T-helper 2 cell treated with Interferon-gamma antibody and Interleukin-4, amounts not matched to agents 5 μg/mL and 100 μg/mL, for 36 hours (primary cell): ENCODE measurements at places on chromosomes 4 and X.

DNA sequence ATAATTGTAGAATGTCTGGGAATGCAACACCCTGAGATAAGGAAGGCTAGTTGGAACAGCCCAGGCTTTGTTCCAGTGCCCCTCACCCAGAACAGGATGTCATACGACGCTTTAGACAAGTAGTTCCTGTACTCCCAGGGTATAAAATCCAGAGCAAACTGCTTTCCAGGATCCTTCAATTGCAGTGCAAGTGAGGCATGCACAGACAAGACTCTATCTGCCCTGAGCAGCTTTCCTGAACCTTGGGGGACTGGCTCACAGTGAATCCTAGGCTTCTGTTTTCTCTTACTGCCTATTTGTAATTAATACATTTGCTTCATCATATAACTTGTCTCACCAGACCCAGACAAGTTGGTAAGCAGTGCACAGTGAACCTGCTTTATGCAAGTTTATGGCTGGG is 48.4 kb upstream of the IL9R start:
- no peak for DNase-seq

DNA sequence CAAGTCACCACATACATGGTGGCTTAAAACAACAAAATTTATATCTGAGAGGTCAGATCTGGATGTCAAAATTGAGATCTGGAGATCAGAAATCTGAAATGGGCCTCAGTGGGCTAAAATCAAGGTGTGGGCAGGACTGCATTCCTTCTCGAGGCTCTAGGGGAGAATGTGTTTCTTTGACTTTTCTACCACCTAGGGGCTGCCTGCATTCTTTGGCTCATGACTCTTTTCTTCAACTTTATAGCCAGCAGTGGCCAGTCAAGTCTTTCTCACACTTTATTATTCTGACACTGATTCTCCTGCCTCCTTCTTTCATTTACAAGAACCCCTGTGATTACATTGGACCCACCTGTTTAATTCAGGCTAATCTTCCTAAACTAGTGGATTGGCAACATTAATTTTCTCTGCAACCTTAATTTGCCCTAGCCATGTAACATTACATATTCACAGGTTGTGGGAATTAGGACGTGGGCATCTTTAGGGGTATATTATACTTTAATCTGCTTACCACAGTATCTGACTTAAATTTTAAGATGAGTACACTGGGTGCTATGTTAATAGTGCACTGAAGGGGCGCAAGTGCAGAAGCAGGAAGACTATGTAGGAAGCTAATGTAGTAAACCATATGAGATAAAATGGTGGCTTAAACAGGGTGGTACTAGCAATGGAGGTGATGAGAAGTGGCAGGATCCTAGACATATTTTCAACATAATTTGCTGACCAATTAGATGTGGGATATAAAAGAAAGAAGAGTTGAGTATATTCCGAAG is 188.0 kb downstream of the SLC4A4 start:
- DNase-seq = no peak

DNA sequence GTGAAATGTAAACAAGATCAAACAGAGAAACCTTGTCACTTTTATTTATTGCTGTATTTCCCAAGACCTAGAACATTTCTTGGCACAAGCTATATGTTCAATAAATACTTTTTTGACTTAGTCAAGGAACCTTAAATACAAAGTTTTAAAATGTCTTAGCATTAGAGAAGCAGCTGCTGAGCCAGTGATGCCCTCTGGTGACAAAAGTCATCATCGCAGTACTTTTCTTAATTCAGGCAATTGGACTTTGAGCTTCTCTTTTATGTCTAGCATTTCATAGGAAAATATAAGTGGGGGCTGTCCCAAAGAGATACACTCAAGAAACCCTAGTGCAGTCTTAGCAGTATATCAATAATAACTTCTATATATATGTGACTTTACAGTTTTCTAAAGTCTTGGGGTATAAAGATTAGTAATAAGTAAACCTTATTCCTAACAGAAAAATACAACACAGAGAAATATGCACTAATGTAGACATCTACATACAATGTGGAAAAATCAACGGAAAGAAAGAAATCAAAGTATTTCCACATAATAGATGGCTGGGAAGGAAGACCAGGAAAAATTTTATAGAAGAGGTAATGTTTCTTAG is 118.4 kb downstream of the DTHD1 start:
- DNase-seq = peak; percentile 25

GRCh38 chr4:140305053-140305452 is 68.4 kb upstream of the SCOC start:
- DNase-seq = no peak

GRCh38 chr4:112357897-112358296 is 60.7 kb downstream of the ALPK1 start:
- DNase-seq = no peak

DNA sequence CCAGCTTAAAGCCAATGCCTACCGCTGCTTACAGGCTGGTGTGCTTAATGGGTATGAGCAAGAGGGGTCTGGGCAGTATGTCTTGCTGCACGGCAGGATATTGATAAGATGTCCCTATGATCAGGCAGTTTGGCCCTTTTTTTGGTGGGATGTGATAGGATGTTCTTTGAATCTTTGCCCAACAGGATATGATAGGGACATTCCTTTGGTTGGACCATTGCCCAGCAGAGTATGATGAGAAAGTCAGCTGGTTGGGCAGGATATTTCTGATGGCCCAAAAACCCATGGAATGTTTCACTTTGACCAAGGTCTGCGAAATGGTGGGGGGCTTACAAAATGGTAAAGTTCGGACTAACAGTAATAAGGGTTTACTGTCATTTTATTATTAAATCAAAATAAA is 1060.6 kb downstream of the STIM2 start:
- no peak for DNase-seq

GRCh38 chr4:38129460-38130227 is 169.4 kb downstream of the PTTG2 start:
- no peak for DNase-seq

- DNase-seq = no peak
These were observed 18.5 kb downstream of the LAP3 start for GRCh38 chr4:17595471-17596005.

- DNase-seq = no peak
These were observed 68.5 kb upstream of the MXD4 start for GRCh38 chr4:2330091-2331042.

GRCh38 chr4:82811392-82811791 is 12.8 kb upstream of the SCD5 start:
- DNase-seq = no peak

DNA sequence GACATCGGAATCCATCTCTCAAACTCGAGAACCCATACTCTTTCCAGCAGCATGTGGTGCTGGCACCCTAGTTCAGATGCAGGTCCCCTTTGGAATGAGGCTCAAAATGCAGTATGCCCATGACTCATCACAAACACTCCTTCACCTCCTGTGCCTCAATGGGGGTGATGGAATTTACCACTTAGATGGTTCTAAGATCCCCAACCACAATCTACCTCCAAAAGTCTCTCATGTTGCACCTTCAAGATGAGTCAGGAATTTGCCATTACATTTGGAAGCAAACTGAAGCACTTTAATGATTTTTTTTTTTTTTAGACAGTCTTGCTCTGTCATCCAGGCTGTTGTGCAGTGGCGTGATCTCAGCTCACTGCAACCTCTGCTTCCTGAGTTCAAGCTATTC is 8.5 kb upstream of the MID1 start:
- no peak for DNase-seq

- DNase-seq = no peak
These were observed 644 bp downstream of the ERCC6L start for GRCh38 chrX:72238183-72238582.

DNA sequence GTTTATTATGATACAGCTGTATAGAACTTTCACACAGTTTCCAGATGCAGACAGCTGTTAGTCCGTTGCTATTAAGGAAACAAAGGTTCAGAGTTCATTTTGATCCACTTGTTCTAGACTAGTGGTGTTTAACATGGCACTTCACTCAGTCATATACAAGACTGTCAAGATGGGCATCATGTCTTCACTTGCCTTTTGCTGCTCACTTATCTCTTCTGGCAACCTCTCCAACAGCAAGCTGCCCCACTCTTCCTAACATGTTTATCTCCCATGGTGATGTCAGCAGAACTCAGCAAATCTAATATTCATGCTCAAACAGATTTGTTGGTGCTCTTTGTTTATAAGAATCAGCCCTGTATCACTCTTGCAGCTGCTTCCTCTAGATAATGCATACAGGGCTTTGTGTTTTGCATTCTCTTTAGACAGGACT is 236.2 kb upstream of the HAND2 start:
- no peak for DNase-seq

- no peak for DNase-seq
These were observed 111.8 kb upstream of the STIM2 start for GRCh38 chr4:26748811-26749210.

DNA sequence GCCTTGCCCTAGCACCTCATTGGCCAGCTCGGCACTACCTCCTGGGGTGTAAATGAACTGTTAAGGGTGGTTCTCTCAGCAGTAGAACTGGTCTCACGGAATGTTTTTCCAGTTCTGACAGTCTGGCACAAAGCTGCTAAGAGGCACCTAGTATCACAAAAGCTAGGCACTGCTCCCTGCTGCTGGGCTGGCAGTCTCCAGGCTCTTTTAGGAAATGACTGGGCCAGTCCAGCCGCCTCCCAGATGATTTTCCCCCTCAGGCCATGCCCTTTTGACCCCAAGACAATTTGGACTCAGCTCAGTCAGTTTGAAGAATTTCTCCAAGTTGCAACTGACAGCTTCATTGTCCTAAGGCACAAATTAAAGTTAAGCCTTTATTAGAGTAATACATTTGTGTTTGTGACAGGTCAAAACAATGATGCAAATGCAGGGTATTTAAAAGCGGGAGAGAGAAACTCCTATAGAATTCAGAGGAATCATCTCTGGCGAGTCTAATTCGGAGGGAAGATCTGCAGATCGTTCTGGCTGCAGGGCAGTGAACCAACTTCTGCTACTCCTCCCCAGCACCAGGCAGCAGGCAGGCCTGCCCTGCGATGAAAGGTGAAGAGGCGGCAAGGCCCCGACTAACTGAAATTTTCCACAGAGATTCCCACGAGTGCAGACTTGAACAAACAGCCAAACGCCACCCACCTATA is 7.9 kb downstream of the FRMD7 start:
- DNase-seq = no peak

DNA sequence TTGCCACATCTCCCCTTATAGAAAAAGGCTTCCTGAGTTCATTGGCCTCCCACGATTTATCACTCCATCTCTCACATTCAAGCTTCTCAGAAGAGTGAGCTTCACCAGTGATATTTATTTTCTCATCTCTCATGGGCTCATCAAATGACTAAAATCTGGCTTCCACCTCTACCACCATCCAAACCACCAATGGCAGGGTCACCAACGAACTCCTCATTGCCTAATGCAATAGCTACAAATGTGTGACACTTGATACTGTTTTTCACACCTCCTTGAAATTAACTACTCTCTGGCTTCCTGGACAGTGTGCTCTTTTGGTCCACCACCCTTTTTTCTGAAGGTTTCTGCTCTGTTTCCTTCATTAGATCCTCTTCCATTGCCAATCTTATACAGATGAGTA is 129.0 kb downstream of the SH2D1A start:
- DNase-seq = peak; percentile 3

DNA sequence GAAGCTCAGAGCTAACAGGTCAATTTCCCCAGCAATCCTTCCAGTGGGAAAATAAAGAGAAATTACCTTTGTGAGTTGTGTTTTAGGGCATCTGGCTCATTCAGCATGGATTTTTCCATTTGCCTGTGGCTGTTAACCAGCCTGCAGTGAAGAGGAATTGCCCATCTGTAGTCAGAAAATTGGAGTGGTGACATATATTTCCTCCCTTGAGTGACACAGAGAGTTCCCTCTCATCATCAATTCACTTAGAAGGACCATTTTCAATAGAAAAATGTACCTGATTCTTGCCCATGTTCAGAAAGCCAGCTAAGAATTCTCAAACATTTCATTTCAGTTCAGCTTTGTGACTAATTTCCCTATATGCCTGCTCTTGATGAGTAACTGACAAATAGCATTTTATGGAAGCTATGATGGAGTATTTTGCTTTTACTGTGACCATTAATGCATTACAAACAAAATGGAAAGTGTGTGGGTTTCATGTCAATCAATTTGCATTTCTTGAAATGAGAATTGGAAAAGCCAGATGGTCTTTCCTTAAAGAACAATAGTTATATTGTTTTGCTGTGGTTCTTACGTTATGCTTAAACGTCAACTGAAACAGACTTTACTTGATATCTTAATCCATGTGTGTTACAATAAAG is 155.8 kb downstream of the NWD2 start:
- DNase-seq = no peak

DNA sequence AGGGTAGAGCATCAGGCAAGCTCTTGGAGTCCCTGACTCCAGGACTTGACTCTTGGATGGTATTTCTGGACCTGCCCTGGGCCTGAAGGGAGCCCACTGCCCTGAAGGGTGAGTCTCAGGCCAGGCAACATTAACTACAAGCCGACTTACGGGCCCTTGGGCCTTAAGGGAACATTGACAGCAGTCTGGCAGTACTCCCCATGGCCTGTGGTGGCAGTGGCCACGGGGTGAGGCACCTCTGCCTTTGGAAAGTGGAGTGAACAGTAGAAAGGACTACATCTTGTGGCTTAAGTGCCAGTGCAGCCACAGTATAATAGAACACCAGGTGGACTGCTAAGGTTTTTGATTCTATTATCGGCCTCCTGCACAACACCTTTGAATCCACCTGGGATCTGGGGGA is 36.3 kb downstream of the SH3BGRL start:
- DNase-seq = no peak

GRCh38 chr4:108396900-108397497 is 223.4 kb upstream of the RPL34 start:
- no peak for DNase-seq

DNA sequence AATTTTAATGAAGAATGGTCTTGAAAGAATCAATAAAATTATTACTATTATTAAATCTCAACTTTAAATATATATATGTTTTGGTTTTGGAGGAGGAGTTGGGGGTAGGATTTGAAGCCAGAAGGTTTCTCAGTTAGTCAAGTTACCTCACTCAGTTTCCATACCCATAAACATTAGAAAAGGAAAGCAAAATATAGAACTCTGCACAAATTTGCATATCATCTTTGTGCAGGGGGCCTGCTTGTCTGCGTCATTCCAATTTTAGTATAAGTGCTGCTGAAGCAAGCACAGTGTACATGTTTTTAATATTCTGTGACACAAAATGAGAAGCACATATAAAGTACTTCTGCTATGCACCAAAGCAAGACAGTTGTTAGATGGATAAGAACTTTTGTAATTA is 47.5 kb upstream of the SCRG1 start:
- no peak for DNase-seq

- no peak for DNase-seq
These were observed 97.8 kb upstream of the USP9X start for GRCh38 chrX:40987413-40987812.

GRCh38 chr4:40858962-40859361 is 109.2 kb downstream of the NSUN7 start:
- no peak for DNase-seq

GRCh38 chrX:70087857-70088630 is 25.8 kb downstream of the OTUD6A start:
- DNase-seq = no peak

DNA sequence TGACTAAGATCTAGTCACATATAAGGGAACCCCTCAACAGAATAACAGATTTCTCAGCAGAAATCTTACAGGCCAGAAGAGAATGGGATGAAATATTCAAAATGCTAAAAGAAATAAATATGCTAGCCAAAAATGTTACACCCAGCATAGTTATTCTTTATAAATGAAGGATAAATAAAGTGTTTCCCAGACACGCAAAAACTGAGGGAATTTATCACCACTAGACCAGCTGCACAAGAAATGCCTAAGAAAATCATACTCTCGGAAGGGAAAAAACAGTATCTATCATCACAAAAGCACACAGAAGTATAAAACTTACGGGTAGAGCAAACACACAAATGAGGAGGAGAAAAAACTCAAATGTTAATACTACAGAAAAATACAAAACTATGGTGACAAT is 162.1 kb downstream of the HHIP start:
- DNase-seq = no peak
